A549 treated with AZD2906 at 1 μM for 4 hours (cell line): ENCODE measurements at places on chromosomes 7 and 10. TPM values are rescaled to one million over a fixed set of nuclear protein-coding genes. Genes with fewer than 3 reads are reported as not detected.

AOC1 gene
- total RNA-seq: 0.02 to 0.07 TPM (median 0.05 TPM) in 4 of 5 replicates, not detected in the other

MMP21 gene
- total RNA-seq: 0.03 TPM in 1 of 5 replicates, not detected in the others

ZNF282 gene
- 21.7 to 26.7 TPM (median 24.9 TPM) in 5 replicates for total RNA-seq

STRIP2 gene
- 4.5 to 6.9 TPM (median 6.0 TPM) in 5 replicates for total RNA-seq
